ENCODE measurements at places on chromosomes 1 and 21.

- no peak for DNase-seq
Observed at GRCh38 chr1:194062526-194062925, 876.1 kb upstream of the B3GALT2 start.

GRCh38 chr1:230356190-230356589 lies 69.9 kb downstream of the PGBD5 start:
- DNase-seq = no peak

DNA sequence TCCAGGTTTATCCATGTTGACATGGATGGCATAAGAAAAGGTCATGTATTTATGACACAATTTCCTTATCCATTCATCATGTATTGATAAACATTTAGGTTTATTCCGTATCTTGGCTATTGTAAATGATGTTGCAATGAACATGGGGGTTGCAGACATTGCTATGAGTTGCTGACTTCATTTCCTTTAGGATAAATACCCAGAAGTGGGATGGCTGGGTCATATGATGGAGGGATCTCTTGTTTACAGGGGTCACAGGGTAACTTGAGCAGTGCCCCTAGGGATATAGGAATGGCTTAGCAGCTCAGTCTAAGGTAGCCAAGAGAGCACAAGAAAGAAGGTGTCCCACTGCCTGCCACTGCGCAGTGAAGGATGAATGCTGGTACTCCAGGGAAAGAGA lies 229.6 kb upstream of the COA6 start:
- DNase-seq = no peak

DNA sequence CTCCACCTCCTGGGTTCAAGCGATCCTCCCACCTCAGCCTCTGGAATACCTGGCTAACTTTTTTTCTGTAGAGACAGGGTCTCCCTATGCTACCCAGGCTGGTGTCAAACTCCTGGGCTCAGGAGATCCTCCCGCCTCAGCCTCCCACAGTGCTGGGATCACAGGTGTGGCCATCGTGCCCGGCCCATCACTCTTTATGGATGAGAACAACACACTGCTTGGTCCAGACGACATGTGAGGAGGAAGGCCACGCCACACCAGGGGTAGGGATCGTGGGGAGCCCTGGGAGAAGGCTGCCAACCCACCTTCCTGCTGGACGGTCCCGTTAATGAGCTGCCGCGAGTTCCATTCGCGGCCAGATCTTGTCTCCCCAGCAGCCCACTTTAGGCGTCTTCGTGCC lies 5.0 kb upstream of the GABRD start:
- peak; percentile 60 for DNase-seq

DNA sequence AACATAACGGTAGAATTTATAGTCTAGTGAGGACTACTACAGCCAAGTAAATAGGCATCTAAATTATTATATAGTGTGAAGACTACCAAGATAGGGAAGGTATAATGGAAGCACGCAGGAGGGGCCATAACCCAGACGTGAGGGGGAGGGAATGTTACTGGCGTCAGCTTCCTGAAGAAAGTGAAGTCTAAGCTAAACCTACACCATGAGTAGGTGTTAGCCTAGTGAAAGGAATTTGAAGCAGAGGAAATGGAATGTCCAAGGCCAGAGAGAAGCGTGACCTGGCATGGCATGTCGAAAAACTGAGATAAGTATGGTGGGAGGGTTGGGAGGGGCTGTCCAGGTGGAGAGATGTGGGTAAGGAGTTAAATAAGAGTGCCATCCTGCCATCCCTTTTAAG lies 140.5 kb downstream of the SLC44A5 start:
- DNase-seq = no peak

Measured in osteoblast (primary cell).